NT2/D1 (cell line): ENCODE measurements at places on chromosomes 7 and 10.

DNA sequence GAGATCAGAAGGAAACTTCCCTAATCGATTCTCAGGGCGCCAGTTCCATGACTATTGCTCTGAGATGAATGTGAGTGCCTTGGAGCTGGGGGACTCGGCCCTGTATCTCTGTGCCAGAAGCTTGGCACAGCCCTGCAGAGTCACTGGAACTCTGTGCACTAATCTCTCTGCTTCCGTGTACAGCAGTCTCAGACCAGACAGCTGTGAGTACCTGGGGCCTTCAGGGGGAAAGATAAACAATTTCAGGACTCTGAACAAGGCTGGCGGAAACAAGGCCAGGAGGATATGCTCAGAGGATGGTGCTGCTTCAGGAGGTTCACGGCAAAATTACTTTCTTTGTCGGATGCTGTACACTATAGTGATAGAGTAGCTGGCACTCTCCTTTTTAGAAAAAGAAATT is 131.7 kb upstream of the PRSS58 start:
- no peak for DNase-seq

DNA sequence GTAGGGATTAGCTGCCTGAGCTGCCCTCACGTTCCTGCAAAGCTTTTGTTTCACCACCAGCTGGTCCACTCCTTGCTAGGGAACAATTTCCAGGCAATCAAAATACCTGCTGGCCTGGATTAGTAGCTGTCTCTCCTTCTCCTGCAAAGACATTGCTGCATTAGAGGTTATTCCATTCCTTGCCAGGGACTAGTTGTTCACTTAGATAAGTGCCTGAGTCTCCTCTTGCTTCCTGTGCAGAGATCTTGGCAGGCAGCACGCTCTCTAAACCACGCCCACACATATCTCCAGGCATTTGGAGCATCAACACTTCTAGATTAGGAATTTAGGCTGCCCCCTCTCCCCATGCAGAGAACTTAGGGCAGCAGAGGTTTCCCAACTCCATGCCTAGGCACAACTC is 150.4 kb upstream of the SMIM30 start:
- DNase-seq = no peak

- no peak for DNase-seq
These were observed 8.5 kb upstream of the ANKRD61 start for GRCh38 chr7:6022707-6023106.

GRCh38 chr7:44536090-44536489 is 5.0 kb downstream of the NPC1L1 start:
- DNase-seq = no peak

DNA sequence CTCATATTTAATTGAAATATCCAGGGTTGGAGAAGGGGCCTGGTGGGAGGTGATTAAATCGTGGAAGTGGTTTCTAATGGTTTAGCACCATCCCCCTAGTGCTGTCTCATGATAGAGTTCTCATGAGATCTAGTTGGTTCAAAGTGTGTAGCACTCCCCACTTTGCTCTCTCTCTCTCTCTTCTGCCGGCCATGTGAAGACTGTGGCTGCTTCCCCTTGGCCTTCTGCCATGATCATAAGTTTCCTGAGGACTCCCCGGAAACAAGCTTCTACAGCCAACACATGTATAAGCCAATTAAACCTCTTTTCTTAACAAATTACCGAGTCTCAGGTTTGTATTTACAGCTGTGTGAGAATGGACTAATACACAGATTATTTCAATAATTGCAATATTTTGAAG is 305.8 kb upstream of the KCND2 start:
- no peak for DNase-seq

- no peak for DNase-seq
These were observed 96.5 kb upstream of the CREB5 start for GRCh38 chr7:28315565-28316410.

DNA sequence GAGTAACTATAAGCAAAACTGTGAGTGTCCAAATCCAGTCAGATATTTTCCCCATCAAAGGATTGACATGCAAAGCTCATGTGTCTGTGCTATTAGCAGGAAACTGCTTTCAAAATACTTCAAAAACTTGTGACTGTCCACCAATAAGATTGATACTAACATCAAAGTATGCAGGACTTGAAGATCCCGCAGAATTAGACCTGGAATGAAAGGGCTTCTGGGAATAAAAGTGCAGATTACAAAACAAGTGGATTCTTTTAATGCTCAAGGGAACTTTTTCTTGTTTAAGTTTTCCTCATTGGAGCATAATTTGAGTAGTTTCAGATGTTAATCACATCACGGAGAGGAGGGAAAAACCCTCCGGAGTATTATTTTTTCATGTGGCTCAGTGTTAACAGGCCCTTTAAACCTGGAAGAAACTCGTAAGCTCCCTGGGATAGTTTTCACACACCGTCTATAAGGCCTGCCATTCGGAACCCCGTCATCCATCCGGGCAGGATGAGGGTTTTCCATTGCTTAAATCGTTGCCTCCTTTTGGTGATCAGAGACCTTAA is 33.9 kb upstream of the MKX start:
- DNase-seq = no peak

- DNase-seq = no peak
These were observed 276.9 kb downstream of the TCF7L2 start for GRCh38 chr10:113226831-113227445.

DNA sequence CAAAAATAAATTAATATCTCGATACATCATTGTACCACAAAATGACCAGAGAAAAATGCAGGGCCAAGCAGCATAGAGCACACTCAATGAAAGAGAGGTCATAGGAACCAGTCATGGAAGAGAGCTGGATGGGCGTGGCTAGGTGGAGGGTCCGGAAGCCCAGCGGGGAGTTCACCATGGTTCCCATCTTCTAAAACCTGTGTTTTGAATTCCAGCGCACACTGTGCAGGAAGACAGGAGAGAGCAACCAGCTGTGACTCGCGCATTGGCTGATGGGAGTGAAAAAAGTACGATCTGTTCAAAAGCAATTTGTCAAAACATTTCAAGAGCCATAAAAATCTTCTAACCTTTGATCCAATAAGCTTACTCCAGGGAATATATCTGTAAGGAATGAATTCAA is 125.2 kb upstream of the NANOS1 start:
- DNase-seq = no peak

GRCh38 chr7:22718911-22719420 is 8.0 kb upstream of the IL6 start:
- no peak for DNase-seq
